ENCODE measurements at places on chromosomes 16 and 17.

- no peak for DNase-seq
Observed at GRCh38 chr16:49504626-49505025, 131.0 kb downstream of the C16orf78 start.

GRCh38 chr16:9039210-9039609, 52.2 kb upstream of the HAPSTR1 start:
- no peak for DNase-seq

- no peak for DNase-seq
Observed at GRCh38 chr16:1117176-1117900, 21.3 kb upstream of the C1QTNF8 start.

DNA sequence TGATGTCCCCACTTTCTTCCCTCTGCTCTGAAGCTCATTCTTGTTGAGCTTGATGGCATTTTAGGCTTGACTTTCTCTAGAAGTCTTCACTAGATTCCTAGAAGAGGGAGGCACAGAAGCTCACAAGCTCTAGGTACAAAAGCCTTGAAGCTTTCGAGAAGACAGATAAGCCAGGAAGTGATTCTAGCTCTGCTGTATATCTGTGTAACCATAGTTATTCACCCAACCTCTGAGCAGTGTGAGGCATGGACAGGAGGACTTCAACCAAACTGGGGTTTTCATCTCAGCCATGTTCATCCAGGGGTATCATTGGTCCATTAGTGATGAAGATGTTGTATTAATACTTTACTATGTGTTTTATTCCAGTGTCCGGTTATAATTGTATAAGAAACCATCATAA, 299.7 kb downstream of the CDH13 start:
- DNase-seq: no peak

DNA sequence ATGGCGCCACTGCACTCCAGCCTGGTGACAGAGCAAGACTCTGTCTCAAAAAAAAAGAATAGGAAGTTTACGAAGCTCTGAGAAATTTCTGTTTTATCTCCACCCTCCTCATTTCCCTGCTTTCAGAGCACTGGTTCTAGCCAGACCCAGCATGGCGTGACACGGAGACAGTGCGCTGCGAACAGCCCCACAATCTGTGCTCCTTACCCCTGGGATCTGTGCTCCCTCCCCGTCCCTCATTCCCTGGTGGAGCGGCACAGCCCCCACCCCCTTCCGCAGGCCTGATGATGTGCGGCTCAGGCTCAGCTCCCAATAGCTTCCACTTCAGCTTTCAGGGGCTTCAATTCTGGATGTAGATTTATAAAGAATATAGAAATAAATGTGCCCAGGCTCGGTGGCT, 56.1 kb upstream of the ENDOV start:
- DNase-seq: no peak

GRCh38 chr16:30541502-30542329, 7.1 kb upstream of the ZNF747 start:
- DNase-seq: no peak

DNA sequence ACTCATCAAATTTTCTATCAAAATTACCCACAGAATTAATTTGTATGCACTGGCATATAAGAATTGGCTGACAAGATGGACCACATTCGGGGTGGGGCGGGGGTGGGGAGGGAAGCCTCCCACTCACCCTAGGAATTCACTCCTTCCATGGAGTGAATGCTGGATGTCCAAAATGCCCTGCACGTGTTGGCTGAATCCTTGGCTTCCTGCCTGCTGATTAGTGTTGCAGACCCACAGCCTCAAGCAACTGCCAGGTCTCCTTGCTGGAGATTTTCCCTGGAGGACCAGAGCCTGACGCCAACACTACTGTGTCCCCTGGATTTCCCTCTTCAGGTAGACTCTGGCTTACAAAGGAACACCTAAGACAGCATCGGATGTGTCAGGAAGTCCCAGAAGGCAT, 575.7 kb upstream of the CDH11 start:
- DNase-seq: no peak

DNA sequence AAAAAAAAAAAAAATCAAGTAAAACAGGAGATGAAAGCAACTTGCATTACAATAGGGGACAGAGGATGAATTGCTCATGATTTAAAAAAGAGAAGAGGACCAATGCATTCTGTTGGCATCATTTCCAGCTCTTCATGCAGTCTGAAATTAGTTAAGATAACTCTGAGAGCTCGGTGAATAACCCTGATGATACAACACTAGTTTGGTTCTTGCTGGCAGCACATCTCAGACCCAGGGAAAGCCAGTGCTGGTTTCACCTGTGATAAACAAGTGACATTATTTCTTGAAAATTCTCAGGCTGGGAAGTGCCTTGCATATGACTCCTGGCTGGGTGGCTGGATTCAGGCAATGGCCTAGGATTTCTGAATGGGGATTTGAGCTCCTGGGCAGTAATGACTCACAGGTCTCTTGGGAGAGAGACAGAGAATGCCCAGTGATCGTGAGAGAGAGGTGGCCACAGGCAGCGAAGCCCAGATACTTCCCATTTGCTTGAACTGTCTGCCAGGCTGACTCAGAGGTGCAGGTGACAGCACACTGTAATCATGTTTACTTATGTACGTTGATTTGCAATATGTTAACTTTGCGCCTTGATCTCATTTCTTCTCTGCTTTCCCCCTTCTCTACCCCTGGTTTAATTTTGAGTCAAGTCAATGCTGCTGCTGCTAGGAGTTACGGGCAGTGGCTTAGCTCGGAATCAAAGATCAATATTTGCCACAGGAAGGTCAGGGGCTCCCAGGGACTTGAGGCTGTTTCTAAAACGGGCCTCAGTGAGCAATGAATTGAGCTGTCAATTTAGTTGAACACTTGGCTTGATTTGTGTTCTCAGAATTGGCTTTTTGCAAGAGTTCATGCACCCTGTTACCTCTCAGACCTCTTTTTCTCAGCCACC, 27.1 kb downstream of the ARSG start:
- DNase-seq: no peak

GRCh38 chr16:84825896-84826557, 6.2 kb downstream of the CRISPLD2 start:
- no peak for DNase-seq
